ENCODE measurements at places on chromosomes 1 and 21. TPM values are rescaled to one million over a fixed set of nuclear protein-coding genes. Genes with fewer than 3 reads are reported as not detected.

The DIRAS3 gene
- 0.49 TPM for total RNA-seq

The PDXK gene
- total RNA-seq: 72.0 TPM

GRCh38 chr1:169309178-169310166 lies 58.1 kb downstream of the NME7 start:
- H3K36me3 ChIP-seq: peaks cover 24% of the 10 kb centered on the region
- no peak overlapping the region for H3K27ac ChIP-seq
- H3K27me3 ChIP-seq: no peaks in the 10 kb centered on the region
- H3K4me1 ChIP-seq: peaks cover 4% of the 10 kb centered on the region
- DNase-seq: no peak

DNA sequence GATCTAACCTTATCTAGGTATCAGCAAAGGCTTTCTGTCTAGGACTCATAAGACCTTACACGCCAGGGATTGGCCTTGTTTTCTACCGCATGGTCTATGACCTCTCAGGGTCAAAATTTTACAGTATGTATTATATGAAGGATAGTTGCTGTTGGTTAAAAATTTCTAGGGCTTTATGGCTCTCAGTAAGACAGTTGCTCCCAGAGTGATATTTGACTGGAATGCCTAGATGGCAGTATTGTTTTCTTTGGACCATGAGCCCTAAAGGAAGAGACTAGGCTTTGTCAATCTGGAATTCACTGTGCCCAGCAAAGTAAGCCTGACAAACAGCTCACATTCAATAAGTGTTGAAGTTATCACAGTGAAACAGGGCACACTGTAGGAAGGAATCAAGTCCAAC lies 37.6 kb downstream of the C1orf87 start:
- H3K36me3 ChIP-seq: no peaks in the 10 kb centered on the region
- no peak overlapping the region for H3K27ac ChIP-seq
- no peaks in the 10 kb centered on the region for H3K27me3 ChIP-seq
- no peak for DNase-seq
- H3K4me1 ChIP-seq: peaks cover 32% of the 10 kb centered on the region

DNA sequence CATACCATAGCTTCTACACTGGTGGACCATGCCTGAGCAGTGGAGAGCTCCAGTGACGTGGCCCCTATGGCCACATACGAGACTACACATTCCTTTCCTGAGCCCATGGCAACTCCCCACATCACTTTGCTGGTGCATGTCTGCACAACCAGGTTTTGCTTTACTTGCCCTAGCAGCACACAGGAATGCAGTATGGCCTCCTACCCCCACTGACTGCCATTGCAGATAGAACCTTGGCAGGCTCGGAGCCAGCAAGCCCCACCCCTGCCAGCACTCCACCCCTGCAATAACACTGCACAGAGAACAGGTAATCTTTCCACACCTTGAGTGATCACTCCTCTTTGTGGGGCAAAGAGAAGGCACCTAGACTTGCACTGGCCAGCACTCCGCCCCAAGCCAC lies 531.9 kb upstream of the CAMK1G start:
- no peak overlapping the region for H3K27ac ChIP-seq
- no peak for DNase-seq
- no peak overlapping the region for H3K4me3 ChIP-seq

- H3K27me3 ChIP-seq: peaks cover 5% of the 10 kb centered on the region
- peak overlapping the region; percentile 53 for H3K27ac ChIP-seq
- H3K36me3 ChIP-seq: peaks cover 11% of the 10 kb centered on the region
- H3K4me1 ChIP-seq: peaks cover 19% of the 10 kb centered on the region
- no peak for DNase-seq
- peak overlapping the region; percentile 76 for H3K4me3 ChIP-seq
Measured at GRCh38 chr21:41712730-41713129, 54.1 kb downstream of the RIPK4 start.

GRCh38 chr21:16046656-16047330 lies 317.0 kb downstream of the USP25 start:
- no peak overlapping the region for H3K4me3 ChIP-seq
- H3K36me3 ChIP-seq: no peaks in the 10 kb centered on the region
- H3K27me3 ChIP-seq: peaks cover 2% of the 10 kb centered on the region
- H3K27ac ChIP-seq: no peak overlapping the region

DNA sequence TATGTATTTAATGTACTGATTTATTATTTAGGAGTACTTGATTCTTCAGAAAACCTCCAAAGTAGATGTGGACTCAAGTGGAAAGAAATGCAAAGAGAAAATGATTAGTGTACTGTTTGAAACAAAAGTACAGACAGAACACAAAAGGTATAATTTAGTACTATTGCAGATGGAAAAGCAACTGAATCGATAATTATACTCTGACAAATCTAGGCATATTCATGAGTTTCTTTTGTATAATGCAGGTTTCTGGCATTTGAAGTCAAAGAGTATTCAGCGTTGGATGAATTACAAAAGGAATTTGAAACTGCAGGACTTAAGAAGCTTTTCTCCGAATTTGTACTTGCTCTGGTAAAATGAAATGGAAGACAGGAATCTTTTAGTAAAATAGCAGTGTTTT lies 12.5 kb downstream of the RWDD3 start:
- H3K4me1 ChIP-seq: peaks cover 22% of the 10 kb centered on the region
- H3K4me3 ChIP-seq: no peak overlapping the region
- H3K36me3 ChIP-seq: peaks cover 14% of the 10 kb centered on the region
- no peak for DNase-seq

GRCh38 chr1:183942933-183943693 lies 94.4 kb downstream of the COLGALT2 start:
- peaks cover 16% of the 10 kb centered on the region for H3K4me1 ChIP-seq
- no peak for DNase-seq
- no peak overlapping the region for H3K4me3 ChIP-seq

DNA sequence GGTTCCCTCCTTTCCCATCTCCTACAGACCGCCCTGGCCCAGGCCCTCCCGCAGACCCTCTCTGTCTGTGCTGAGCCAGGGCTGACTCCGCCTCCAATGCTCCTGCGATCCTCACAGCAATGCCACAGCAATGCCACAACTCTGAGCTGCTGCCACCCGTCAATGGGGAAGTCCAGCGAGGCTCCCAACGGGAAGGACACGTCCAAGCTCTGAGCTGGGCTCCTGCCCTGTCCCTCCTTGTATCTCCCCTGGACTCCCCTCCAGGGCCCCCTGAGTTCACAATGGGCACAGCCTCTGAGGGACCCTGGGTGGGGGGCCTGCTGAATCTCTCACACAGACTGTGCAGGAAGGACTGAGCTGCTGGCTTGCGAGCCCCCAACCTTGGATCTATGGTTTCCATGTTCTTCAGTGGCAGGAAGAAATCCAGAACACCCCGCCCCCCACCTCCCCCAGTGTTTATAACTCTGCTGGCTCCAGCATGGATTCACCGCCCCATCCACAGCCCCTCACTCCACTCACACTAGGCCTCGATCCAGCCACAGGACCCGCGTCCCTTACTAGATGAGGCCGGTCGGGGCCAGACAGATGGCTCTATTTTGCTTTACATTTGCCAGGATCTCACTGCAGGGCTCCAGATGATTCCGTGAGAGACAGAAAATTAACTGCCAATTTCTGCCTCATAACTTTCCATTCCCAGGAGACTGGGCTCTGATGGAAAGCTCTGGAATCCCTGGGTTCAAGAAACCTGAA lies 338.0 kb downstream of the MATN1 start:
- no peak overlapping the region for H3K27ac ChIP-seq
- no peaks in the 10 kb centered on the region for H3K4me1 ChIP-seq
- H3K36me3 ChIP-seq: no peaks in the 10 kb centered on the region
- H3K27me3 ChIP-seq: no peaks in the 10 kb centered on the region
- no peak for DNase-seq

DNA sequence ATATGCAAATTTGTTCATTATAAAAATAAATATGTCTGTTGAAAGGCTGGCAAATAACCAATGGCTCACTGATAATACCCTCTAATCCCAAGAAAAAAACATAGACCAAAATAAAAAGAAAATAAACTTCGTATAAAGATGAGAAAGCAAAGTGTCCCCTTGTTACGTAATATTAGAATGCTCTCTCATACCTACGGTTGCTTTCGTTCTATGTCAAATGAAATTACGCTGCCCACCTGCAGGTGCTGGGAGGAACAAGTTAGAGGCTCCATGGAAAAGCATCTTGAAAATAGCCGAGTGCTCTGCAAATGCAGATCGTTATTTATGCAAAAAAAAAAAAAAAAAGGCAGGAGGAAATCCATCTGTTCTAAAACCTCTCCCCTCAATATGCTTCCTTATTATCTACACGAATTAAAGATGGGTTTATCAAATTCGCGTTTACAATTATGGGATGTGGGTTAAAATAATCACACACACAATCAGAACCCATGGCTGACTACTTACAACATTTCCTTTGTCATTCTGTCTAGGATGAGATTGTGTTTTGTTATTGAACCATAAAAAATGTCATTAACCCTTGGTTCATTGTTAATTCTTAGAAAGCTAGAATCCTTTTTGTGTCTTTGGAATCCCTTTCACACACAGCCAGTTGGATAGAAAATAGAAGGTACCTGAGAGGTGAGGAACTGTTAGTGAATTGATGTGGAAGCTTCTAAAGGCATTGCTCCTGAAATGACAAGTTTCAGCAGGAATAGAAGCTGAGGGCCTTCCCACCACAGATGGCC lies 268.6 kb downstream of the SETD4 start:
- H3K36me3 ChIP-seq: no peaks in the 10 kb centered on the region
- no peak overlapping the region for H3K4me3 ChIP-seq
- DNase-seq: no peak
- no peaks in the 10 kb centered on the region for H3K27me3 ChIP-seq
- H3K27ac ChIP-seq: no peak overlapping the region

- H3K27me3 ChIP-seq: peaks cover 2% of the 10 kb centered on the region
- H3K4me1 ChIP-seq: peaks cover 3% of the 10 kb centered on the region
- DNase-seq: no peak
- no peak overlapping the region for H3K27ac ChIP-seq
- H3K4me3 ChIP-seq: no peak overlapping the region
Measured at GRCh38 chr1:31364561-31365250, 8.2 kb downstream of the FABP3 start.

- H3K27ac ChIP-seq: no peak overlapping the region
- no peak for DNase-seq
- H3K4me1 ChIP-seq: peaks cover 38% of the 10 kb centered on the region
- no peak overlapping the region for H3K4me3 ChIP-seq
- H3K36me3 ChIP-seq: peaks cover 32% of the 10 kb centered on the region
- H3K27me3 ChIP-seq: peaks cover 9% of the 10 kb centered on the region
Measured at GRCh38 chr21:44865561-44866280, 7.8 kb downstream of the PTTG1IP start.

DNA sequence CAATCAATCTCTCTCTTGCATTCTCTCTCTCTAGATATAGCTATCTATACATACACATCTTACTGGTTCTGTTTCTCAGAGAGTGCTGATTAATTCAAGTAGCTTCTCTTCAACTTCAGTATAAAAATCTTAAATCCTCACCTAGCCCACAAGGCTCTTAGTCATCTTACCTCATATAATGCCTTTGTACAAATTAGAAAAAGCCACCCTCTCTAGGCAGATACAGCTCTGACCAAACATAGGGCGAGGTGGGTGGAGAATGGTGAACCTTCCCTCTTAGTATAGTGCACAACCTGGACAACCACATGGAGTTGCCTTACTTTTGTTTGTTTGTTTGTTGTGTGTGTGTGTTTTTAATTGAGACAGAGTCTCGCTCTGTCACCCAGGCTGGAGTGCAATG lies 5.1 kb upstream of the INAVA start:
- DNase-seq: no peak
- no peak overlapping the region for H3K27ac ChIP-seq
- H3K27me3 ChIP-seq: peaks cover 14% of the 10 kb centered on the region
- peaks cover 51% of the 10 kb centered on the region for H3K4me1 ChIP-seq

- H3K36me3 ChIP-seq: peaks cover 8% of the 10 kb centered on the region
- H3K27me3 ChIP-seq: peaks cover 1% of the 10 kb centered on the region
- no peak overlapping the region for H3K27ac ChIP-seq
- DNase-seq: no peak
- peaks cover 32% of the 10 kb centered on the region for H3K4me1 ChIP-seq
Measured at GRCh38 chr1:111618961-111619634, 491 bp upstream of the RAP1A start.

Data from endothelial cell (in vitro differentiated cells).